Fibroblast of mammary gland (primary cell): ENCODE measurements at places on chromosomes 3 and 15.

DNA sequence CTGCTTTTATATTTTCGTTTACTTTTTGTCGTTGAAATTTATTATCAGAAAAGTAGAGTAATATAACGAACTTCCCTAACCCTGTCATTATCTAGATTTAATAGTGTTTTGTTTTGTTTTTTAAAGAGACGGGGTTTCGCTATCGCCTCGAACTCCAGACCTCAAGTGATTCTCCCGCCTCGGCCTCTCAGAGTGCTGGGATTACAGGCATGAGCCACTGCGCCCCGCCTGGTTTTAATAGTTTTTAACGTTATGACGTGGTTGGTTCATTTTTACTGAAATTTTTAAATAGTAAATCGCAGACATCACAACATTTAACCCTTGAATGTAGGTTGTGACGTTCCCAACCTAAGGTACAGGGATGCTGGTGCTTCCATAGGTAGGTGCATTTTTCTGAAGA lies 1.0 kb downstream of the NGRN start:
- peak; percentile 43 for DNase-seq

- DNase-seq, result peak; percentile 94
Observed at GRCh38 chr3:51340013-51340829, 44.9 kb upstream of the MANF start.

DNA sequence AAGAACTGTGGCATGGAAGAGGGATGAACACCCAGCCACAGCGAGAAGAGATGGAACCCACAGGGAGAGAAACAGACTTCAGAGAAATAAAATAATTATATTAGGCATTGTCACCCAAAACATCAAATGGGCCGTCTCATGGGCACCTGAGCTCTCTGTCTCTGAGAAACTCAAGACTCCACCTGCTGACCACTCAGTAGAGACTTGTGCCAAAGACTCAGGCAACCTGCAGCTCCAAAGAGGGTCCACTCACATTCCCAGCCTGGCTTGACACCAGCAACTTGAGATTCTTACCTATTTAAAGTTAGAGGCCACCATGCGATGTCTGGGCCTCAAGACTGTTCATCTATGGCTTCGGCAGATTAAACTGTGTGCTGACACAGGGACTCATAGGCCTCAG lies 12.0 kb downstream of the SEMA5B start:
- no peak for DNase-seq

GRCh38 chr3:64049136-64049535 lies 25.8 kb upstream of the PSMD6 start:
- DNase-seq, result peak; percentile 86

DNA sequence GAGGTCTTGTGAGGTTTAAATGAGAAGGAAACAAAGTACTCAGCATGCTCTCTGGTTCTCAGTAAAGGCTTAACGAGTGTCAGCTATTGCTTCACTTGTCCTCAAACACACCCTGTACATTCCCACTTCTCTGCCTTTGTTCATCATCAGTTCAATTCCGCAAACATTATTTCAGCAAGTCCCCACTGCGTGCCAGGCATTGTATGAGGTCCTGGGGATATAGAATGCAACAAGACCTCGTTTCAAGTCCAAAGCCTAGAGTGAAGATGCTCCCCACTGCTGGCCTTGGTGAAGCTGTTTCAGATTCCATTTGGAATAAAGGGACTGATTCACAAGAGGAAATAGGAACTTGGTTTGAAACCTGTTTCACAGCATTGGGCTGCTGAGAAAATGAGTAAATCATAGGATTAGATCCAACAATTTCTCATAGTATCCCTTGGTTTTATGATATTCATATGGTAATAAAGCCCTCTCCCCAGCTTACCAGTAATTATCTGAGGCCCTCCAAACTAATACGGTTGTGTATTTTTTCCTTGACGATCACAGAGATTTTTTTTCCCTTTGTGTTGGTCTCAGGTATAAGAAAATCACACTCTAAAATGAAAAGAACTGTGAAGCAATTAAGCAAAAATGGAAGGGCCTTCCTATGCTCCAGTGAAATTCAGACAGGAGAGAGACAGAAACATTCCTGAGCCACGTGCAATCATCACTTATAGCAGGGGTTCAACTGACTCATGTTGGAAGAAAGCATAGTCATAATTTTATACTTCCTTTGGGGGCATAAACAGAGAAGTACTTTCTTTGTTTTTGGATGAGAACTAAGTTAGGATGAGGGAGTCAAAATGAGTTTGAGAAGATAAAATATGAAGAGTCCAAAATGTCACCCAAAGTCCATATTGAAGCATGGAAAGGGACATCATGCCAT lies 258.6 kb downstream of the RORA start:
- peak; percentile 38 for DNase-seq

DNA sequence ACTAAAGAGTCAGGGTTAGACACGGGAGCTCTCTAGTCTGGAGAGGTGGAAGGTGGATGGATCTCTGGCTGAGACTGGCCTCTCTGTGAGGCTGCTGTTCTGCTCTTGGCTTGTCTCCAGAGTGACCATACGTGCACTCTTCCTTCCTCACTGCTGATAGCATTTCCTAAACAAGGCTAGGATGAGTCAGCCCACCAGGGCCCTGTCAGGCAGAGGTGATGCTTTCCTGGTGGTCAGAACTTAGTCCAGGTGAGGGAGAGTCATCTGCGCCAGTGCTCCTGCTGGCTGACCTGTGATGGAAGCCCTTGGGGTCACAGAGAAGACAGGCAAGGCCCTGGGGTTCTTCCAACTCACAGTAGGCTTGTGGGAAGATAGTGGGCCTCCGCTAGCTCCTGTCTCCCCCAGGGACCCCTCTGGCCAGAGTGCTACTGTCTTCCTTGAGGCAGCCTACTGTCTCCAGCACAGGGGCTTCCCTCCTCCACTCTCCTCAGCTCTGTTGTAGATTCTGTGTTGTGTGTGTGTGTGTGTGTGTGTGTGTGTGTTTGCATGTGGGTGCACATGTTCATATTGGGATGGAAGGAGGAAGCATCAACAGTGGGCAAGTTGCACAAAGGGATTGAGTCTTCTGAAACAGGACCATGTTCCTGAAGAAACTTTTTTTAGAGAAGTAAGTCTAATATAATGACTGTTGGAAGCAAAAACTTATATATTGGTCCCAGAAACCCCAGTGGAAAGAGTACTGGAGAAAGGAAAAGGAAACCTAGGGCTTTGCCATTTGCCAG lies 16.5 kb downstream of the ALPK3 start:
- DNase-seq, result peak; percentile 58

GRCh38 chr3:79604681-79605080 lies 163.1 kb downstream of the ROBO1 start:
- DNase-seq, result no peak

DNA sequence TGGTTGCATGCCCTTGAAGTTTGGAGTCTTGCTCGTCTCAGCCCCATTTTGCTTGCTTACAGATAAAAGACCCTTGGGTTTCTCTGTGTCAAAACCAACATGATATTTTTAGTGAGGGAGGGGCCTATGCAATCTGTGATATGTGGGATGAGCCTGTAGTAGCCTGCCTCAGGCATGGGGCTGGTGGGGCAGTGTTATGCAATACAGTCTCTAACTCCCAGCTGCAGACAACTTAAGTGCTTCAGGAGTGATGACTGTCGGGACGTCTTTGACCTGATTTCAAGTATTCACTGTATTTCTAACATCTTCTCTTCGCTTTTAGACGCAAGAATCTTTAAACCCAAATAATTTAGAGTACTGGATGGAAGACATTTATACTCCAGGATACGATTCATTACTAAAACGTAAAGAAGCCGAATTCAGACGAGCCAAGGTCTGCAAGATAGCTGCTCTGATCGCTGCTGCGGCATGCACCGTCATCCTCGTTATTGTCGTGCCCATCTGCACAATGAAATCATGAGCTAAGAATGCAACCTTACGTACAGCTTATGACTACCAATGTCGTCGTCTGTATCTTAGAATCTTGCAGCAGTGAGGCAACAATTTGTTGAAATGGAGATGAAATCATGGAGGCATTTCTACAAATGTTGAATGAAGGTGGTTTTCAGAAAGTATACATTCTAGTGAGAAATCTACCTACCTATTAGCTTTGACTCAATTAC lies 35.9 kb downstream of the MINAR1 start:
- peak; percentile 44 for DNase-seq

GRCh38 chr3:66350601-66351000 lies 129.8 kb downstream of the SLC25A26 start:
- peak; percentile 41 for DNase-seq

DNA sequence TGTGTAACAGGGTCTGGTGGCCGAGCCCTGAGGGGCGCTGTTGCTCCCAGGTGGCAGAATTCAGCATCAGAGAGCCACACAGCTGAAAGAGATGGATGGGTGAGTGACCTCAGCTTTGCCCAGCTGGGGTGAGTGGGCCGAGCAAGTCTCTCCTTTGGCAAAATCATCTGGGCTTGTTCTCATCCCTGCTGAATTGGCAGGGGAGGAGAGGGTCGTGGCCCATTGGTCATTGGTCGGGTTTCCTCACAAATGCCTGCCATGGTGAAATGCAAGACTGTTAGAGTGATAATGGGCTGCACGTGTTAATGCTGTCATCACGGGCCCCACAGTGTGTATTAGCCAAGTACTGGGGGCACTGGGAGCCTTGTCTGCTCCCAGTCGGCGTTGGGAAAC lies 15.9 kb downstream of the ABHD2 start:
- peak; percentile 85 for DNase-seq

DNA sequence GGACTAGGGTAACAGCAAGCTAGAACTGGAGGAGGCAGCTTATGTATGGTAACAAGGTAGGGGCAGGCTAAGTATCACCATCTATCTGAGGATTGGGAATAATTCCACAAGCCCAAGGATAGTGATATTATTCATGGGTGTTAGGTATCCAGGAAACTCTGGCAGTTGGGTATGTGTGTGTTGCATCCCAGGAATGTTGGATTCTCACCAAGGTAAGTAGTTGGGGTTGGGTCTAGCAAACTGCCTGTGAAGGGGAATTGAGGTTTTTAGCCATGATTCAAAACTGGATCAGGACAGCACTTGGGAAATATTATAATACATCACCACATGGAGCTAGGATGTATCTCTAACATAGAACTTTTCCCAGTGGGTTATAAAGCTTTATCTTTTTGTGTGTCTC lies 626.4 kb upstream of the GOLIM4 start:
- no peak for DNase-seq

DNA sequence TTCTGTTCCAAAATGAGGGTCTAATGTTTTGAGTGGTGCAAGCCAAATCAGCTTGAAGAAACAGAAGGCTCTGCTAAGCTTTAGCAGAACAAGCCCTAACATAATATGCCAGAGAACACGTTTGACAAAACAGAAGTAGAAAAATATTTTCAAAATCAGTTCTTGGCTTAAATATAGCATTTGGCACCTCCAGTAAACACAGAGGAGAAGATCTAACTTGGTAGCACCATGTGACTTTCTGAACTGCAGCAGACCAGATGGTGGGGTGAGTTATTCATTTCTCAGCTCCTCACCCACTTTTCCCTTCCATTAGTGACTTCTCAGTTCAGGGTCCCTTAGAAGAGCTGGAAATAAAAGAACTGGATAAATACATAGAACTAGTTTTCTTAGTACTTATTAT lies 395.8 kb downstream of the MAGI1 start:
- DNase-seq, result peak; percentile 15

DNA sequence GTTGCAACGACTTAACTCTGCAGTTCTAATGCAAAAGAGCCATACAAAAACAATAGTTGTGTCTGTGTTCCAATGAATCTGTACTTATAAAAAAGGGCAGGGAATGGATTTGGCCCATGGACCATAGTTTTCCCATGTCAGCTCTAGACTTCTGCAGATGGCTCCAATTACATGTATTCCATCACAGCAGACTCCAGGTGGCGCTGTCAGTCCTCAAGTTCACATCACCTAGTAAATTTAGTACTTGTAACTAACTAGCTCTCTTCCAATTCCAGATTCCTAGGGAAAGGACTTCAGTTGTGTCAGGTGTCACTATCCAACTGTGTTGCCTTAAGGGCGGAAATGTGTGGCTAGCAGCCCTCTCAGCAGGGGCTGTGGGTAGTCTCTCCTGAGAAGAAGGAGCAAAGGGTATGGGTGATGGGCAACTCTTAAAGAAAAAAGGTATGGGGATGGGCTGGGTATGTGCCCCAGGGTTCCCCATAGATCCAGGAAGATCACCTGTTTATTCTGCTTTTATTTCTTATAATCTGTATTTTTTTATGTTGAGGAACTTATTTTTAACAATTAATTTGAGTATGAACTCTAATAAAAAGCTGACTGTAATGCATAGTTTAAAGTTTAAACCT lies 36.2 kb downstream of the BBS4 start:
- peak; percentile 82 for DNase-seq

DNA sequence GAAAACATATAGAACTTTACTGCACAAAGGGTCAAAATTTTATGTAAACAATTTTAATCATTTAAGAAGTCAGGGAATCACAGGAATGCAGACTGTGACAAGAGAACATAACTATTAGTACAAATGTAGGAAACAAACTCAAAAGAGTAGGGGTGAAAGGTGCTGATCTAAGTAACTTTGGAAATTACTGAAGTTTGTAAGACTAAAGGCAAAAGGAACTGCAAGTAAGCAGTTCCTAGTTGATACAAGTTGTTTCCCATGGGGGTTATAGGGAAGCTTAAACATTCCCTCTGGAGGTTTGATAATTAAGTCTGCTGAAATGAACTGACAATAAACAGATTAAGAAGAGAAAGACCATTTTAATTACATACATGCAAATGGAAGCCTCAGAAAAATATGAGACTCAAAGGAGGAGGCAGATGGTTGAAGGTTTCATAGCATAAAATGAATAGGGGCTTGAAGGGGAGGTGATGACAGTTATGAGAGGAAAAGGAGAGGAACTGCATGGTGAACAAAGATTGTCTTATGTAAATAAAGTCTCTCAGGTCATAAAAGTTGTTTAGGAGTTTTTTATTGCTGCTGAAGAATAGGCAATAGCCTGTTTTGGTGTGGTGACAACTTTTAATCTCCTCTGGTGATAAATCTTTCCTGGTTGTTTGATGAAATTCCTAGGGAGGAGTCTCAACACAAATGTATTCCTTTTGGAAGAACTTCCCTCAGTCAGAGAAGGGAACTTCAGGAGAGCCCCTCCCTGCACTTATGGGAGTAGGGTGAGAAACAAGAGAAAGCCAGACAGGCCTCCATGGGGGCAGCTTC lies 17.1 kb downstream of the SETMAR start:
- DNase-seq, result no peak

- no peak for DNase-seq
Observed at GRCh38 chr3:42723219-42723618, 20.6 kb upstream of the HHATL start.

DNA sequence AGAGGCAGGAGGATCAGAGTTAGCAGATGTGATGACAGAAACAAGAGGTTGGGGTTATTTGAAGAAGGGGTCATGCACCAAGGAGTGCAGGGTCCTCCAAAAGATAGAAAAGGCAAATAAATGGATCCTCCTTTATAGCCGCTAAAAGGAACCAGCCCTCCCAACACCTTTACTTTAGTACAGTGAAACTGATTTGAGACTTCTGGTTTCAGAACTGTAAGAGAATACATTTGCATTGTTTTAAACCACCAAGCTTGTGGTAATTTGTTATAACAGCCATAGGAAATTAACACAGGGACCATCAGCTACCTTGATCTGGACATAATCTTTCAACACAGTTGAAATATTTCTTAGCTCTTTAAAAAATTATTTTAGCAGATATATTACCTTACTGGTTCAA lies 166.6 kb downstream of the TIGIT start:
- no peak for DNase-seq
